ENCODE measurements at places on chromosomes 13 and 19.

DNA sequence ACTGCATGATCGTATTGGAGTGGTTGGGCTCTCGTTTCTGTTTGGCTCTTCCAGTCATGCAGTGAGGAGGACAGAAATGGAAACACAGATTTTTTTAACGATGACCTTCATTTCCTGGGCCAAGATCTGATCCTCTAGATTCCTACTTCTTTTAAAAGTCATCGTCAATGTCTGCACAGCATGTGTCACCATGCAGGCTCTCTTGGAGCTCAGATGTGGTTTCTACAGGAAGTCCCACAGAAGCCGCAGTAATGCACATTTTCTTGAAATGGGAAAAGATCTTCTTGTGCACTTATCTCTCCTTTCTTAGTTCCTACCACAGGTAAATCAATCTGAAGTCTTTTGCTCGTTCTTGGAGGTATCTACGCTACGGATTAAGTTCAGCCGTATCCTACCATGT is 626.9 kb downstream of the EFNB2 start:
- peak; percentile 4 for DNase-seq

GRCh38 chr13:105940882-105941281 is 594.6 kb downstream of the EFNB2 start:
- no peak for DNase-seq

GRCh38 chr13:40801255-40802217 is 12.1 kb downstream of the SLC25A15 start:
- no peak for DNase-seq

- DNase-seq: no peak
These were observed 636 bp upstream of the RNF225 start for GRCh38 chr19:58394821-58395219.

GRCh38 chr13:27476943-27477703 is 26.8 kb upstream of the MTIF3 start:
- no peak for DNase-seq

GRCh38 chr13:63446329-63446728 is 2030.7 kb upstream of the PCDH20 start:
- no peak for DNase-seq

DNA sequence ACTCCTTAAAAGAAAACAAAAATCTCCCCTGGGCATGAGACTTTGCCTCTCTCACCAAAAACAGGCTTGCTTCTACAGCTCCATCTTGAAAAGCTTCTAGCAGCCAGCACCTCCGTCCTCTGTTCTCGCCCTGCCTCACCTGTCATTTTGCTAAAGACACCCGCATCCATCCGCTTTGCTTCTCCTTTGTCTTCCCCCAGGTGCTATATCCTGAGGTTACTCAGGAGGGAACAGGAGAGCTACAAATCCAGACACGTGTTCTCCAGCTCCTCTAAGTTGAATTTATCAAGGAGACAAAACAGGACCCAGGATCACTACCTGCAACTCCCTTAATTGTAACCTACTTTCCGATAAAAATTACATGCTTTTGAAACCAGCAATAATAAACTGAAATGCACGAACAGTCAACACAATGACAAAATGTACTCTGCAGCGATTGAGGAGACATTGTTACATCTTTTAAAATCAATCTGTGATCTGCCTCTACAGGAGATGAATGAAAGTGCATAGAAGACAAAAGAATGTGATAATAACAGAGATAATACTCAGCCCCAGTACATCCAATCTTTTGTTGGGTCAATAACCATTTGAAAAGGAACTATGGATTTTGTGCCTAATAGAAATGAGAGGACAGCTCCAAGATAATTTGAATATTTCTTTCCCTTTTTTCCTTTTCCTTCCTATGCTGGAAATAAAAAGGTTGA is 221.2 kb downstream of the DCLK1 start:
- DNase-seq: no peak

Measured in stimulated activated CD4-positive, alpha-beta T cell treated with anti-CD3 and anti-CD28 coated beads, TNF-alpha, amount 100 ng/mL, for 48 hours (primary cell).